ENCODE measurements at places on chromosomes 3 and 15.

DNA sequence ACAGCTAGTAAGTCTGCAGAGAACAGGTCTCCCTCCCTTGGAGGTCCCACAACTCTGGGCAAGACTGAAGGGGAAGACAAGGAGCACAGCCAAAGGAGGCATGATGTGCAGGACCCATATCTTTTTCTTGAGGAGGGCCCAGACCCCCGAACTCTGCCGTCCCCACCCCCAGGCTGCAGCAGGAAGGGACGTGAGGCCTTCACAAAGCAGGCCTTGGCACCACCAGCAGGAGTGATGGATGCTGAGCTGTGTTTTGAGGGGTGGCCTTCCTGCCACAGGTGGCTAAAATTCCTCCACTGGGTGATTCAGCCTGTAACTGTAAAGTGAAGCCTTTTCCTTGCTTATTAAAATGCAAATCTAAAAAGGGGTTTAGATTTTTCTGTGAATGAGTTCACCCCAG is 8.6 kb downstream of the PLA2G4D start:
- no peak for DNase-seq

GRCh38 chr3:50278123-50278879 is 586 bp upstream of the LSMEM2 start:
- DNase-seq, result no peak

DNA sequence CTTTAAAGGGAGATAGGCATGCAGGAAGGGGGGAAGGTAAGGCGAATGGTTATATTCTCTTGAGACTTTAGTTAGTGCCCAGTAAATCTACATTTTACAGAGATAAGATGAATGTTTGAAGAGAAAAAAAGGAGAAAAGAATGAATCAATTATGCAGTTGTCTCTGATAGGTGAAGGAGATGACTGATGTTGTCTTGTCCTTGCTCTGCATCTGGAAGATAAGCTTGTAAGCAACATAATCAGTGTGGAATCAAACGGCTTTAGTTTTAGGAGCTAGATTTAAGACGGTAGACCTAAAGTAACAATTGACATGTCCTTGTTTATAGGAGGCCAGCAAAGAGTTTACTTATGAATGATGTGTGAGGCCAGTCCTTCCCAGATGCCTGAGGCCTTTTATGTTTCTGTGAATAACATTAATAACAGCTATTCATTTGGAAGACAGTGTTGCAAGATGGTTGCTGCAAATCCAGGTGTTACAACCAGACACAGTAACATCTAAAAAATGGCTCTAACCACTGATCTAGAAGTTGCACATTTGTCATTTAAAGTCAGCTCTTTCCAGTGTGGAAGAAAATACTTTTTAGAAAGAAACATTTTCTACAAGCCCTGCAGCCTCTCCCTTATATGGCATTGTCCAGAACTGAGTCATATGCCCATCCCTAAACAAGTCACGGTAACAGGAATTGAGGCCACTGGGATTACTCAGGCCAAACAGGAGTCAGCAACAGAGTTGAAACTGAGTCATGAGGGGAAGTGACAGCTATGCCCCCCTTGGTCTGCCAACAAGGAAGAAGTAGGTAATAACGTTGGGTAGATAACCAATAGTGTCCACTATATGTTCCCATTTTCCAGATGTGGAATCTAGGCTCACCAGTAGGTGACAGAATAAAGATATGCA is 77.5 kb upstream of the FBN1 start:
- DNase-seq, result no peak

DNA sequence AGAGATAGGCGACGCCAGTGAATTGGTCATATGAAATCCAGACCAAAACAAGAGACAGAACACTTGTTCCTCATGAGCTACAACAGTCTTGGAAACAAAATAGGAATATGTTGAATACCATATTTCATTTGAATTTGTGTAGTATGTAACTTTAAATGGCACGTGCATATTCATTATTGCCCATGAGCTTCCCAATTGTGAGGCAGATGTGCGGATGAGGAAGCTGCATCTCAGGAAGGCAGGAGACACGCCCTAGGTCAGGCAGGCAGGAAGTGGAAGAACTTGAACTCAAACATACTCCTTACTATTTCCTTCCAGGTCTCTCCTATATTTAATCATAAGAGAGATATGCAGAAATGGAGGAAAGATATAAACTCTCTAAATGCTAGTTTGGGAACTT is 106.8 kb upstream of the SLC2A2 start:
- no peak for DNase-seq

GRCh38 chr15:66723826-66724731 is 22.0 kb downstream of the SMAD6 start:
- no peak for DNase-seq

DNA sequence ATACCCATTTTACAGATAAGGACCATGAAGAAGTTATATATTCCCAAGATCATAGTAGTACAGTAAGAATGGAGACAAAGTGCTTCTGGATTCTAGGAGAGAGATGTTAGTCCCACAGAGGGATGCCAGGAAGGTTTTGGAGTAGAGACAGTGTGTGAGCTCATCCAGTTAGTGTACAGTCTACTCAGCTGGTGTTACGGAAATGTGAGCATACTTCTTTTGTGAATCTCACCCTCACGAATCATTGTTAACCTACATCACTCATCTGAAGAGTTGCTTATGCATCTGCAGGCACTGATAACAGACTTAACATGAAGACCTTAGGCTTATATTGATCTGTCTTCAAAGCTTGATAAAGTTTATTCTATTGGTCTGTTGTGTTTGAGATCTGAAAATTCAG is 106.6 kb upstream of the PTPRG start:
- DNase-seq, result no peak

- no peak for DNase-seq
These were observed 20.5 kb downstream of the TSC22D2 start for GRCh38 chr3:150428562-150428961.

DNA sequence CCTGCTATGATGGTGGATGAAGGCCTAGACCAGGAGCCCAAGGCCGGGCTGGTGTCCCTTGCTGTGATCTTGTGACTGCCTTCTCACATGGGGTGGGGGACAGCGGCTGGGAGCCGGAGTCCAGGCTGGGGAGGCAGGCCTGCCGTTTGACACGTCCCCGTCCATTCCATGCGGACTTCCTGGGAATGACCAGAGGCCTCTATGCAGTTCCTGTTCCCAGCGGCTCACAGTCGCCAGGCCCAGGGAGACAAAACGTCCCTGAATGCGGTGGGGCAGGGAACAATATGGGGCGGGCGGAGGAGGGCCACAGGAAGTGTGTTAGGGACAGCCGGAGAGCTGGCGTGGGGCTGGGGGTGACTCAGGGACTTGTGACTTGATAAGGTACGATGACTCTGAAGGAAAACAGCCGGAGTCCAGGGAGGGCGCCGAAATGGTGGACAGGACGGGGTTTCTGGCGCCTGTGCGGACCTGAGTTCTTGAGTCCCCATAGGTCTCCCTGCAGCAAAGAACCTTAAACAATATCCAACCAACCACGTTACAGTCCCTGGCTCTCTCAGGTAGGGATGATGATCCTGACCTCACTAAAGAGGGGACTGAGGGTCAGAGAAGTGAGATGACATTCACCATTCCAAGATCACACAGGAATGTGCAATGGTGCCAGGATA is 40.5 kb upstream of the SMAD6 start:
- no peak for DNase-seq

DNA sequence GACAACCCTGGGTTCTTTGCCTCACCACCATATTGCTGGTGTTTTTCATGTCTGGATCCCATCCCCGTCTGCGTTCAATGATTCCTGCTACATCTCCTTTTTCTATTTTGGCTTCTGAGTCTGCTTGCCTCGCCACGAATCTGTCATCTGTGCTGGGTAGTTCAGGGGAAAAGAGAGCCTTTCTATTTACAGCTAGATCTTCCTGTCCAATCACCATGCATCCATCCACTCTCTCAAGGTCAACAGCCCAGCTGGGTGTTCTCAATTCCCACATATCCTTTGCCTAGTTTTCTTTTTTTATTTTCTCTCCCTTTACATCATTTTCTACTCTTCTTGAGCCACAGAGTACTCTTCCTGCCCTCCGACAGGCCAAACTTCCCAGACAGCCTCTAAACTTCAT is 104.8 kb upstream of the RAD18 start:
- no peak for DNase-seq

- DNase-seq, result peak; percentile 75
These were observed 23.5 kb downstream of the DNAH1 start for GRCh38 chr3:52339612-52340011.

- no peak for DNase-seq
These were observed 934.6 kb downstream of the EPHA3 start for GRCh38 chr3:90041995-90042394.

DNA sequence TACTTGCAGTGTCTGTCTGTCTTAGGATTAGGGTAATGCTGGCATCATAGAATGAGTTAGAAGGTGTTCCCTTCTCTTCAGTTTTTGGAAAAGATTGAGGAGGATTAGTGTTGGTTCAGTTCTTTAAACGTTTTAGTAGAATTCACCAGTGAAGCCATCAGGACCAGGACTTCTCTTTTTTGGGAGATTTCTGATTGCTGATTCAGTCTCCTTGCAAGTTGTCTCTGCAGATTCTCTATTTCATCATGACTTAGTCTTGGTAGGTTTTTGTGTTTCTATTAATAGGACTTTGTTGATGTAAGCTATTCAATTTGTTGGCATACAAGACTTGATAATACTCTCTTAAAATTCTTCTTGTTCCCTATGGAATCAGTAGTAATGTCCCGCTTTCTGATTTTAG is 48.9 kb downstream of the STT3B start:
- DNase-seq, result no peak

DNA sequence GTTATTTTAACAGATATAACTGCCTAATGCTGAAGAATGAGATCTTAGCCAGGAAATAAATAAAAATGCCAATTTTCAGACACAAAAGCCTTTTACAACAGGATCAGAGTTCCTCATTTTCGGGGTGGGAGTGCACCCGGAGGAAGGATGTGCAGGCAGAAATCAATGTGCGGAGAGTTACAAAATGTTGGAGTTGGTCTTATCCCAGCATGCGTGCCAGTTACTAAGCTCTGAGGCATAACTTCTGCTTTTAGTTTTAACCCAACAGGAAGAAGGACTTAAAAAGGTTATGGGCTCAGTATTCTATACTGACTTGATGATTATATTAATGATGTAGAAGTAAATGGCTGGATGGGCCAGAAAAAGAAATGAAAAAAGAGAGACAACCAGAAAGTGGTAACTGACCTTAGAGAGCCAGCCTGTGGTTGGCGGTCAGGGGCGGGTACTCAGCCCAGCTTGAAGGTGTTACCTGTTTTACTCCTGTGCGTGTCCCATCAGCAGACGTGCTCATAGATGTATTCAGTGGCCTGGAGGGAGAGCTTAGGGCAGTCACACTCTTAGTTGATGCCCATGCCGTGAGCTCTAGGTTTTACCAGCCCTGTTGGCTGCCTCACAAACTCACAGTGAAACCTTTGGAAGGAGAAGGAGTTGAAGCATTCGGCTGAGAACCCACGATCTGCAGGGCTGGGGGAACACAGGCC is 164.7 kb downstream of the SV2B start:
- no peak for DNase-seq

GRCh38 chr3:156626104-156626503 is 48.3 kb upstream of the TIPARP start:
- no peak for DNase-seq

DNA sequence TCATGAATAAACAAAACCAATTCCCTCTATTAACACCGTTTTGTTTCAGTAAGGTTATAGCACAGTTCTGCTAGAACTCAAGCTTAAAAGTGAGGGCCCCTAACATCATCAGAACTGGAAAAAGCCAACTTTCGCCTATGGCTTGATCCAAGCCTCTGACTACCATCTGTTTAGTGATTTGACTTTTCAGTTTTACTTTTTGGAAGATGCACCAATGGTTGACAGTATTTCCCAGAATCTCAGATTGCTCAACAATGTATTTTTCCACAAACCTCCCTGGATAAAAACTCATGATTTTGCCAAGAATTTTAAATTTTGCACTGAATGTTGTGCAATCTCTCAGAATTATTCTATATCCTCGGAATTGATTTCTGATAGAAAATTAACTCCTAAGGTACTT is 190.7 kb downstream of the LSAMP start:
- DNase-seq, result no peak

- no peak for DNase-seq
These were observed 41.1 kb upstream of the CSTA start for GRCh38 chr3:122283796-122284445.

DNA sequence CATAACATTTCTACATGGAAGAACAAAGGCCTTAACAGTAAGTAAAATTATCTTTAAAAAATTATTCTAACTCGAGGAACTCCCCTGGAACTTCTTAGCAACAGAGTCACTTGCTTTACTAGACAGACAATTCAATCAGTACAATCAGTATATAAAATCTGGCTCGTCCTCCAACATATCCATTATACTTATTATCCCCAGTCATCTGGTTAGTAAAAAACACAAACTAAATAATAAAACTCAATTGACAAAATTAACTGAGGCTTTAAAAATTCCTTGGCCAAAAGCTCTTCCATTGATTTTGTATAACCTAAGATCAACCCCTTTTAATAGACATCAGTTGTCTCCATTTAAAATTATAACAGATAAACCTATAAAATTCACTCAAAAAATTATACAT is 105.6 kb downstream of the MYRIP start:
- no peak for DNase-seq

DNA sequence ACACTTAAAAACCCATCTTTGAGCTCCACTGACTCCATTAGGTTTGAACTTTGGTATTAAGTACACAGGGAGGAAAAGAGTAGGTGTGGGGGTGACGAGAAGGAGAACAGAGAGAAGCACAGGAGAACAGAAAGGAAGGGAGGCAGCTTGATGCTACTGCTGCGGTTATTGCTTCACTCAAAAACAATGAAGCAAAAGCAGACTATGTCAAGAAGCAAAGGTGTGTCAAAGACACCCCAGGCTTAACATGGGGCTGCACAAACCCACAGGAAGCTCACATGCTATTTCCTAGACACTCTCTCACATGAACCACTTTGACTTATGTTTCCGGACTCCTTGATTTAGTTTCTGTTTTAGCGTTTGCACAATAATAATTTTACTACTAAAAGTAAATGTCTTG is 961.0 kb upstream of the CFAP20DC start:
- peak; percentile 87 for DNase-seq

DNA sequence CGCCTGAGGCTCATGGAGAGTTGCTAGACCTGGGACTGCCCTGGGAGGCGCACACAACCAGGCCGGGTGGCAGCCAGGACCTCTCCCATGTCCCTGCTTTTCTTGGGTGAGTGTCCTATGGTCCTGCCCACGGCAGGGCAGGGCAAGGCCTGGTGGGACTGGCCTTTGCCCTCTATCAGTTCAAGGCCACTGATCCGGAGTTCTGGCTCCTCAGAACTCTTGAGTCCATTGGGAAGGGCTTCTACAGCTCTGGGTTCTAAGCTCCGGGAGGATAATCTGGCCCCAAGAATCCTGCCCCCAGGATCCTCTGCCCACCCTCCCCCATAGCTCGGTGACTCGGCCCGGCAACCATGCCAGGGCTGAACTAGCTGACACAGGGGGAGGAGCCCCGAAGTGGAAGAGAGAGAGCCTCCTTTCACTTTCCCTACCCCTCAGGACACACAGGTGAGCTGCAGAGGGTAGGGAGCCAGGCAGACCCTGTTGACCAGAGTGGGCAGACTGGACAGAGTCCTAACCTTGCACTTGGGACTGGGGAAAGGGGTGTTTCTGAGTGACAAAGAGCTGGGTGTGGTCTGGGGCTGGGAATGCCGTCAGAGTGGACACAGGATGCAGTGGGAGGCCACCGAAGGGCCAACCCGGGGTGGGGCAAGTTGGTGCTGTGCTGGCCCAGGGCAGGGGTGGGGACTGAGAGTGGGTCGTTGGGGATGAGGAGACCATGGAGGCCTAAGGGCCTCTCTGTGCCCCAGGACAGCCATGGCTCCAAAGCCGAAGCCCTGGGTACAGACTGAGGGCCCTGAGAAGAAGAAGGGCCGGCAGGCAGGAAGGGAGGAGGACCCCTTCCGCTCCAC is 664 bp downstream of the PARP3 start:
- peak; percentile 48 for DNase-seq

GRCh38 chr3:126954141-126954842 is 28.6 kb upstream of the PLXNA1 start:
- no peak for DNase-seq

Measured in central memory CD4-positive, alpha-beta T cell (primary cell).